ENCODE measurements at places on chromosomes 11 and 22.
A peak's percentile ranks its signal among the peaks of the same experiment; 100 is the strongest.

DNA sequence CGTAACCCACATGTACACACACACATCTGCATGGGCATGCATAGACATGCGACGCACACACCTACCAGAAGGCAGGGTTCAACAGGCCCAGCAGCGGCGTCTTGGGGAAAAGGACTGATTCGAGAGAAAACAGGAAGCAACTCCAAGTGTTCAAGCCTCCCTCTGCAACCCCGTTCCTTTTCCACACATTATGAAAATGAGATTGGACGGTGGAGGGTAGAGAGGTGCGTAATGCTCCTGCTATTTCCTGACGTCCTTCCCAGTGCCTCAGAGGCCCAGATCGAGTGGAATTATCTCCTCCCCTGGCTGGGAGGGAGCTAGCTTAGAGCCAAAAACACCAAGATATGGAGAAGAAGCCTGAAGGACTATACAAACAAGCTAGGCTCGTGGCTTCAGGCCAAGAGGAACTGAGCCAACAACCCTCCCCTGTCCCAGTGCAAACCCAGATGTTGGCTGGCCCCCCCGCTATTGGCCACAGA lies 289.2 kb downstream of the MN1 start:
- DNase-seq, result no peak

DNA sequence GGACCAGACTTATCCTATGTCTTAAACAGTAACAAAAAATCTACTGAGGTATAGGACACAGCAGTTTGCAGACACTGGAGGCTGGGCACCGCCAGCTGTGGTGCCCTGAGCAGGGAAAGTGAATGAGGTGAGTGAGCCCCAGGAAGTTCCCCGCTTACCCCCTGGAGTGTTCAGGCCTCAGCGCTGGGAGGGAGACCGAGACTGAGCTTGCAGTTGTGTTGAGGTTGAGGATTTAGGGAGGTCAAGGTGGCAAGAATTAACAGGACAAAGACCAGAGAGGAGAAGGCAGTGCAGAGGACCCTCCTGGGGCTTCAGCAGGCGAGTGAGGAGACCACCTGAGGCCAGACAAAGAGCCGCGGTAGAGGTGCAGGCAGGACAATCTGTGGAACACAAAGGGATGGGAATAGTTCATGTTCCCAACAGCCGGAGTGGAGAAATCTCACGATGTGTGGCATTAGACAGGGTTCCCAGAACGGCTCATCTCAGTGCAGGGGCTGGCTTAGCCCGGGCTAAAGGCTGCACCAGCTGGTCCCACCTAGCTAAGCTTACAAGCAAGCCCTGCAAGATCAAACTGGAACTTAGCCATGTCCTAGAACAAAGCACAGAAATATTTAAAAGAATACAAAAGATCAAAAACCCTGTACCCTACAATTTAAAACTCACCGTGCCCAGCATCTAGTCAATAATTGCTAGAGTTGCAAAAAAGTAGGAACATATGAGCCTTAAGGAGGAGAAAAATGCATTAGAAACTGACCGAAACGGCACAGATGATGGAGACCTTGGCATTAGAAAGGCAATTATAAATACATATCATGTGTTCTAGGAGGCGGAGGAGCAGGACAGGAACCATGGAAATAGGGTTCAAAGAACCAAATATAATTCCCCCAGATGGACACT lies 47.4 kb upstream of the PITPNB start:
- DNase-seq, result no peak

GRCh38 chr11:4916581-4916980 lies 2.6 kb downstream of the OR51G2 start:
- DNase-seq, result no peak

DNA sequence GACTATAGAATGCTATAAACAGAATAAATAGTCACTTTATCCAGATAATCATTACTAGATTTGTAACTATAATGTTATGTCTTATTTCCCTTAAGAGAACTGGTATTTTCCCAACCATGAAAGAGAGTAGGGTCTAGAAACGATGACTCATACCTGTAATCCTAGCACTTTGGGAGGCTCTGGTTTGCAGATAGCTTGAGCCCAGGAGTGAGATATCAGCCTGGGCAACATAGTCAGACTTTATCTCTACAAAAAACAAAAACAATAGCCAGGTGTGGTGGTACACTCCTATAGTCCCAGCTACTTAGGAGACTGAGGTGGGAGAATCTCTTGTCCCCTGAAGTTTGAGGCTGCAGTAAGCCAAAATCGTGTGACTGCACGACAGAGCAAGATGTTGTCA lies 30.9 kb downstream of the OR52A5 start:
- no peak for DNase-seq

DNA sequence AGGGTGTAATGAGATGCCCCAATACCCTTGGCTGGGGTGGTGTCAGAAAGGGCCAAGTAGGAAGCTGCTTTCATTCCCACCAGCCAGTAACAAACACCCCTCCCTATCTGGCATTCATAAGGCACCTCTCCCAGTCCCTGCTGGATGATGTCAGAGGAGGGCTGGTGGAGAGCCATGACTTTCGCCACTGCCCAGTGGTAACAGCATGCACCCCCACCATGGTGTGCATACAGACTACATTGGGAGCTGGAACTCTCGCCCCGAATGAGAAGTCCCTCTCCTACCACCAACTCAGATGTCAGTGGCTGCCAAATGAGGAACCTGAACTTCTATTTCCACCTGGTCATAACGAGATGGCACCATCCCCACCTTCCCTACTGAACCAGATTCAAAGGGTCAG lies 73.3 kb downstream of the SGSM3 start:
- DNase-seq, result no peak

GRCh38 chr22:49405590-49405989 lies 422.1 kb downstream of the BRD1 start:
- DNase-seq, result no peak

- DNase-seq, result no peak
These were observed 74.0 kb upstream of the CLDN5 start for GRCh38 chr22:19598054-19598855.

- DNase-seq, result peak; percentile 38
These were observed 99.7 kb upstream of the IGLL5 start for GRCh38 chr22:22787786-22788459.

- no peak for DNase-seq
These were observed 11.4 kb downstream of the CTSC start for GRCh38 chr11:88326099-88326498.

- DNase-seq, result no peak
These were observed 46.5 kb upstream of the THY1 start for GRCh38 chr11:119469506-119469905.

- DNase-seq, result no peak
These were observed 75.0 kb downstream of the NFAM1 start for GRCh38 chr22:42357221-42357620.

- peak; percentile 0 for DNase-seq
These were observed 673.1 kb downstream of the KCNA4 start for GRCh38 chr11:29343465-29344333.

DNA sequence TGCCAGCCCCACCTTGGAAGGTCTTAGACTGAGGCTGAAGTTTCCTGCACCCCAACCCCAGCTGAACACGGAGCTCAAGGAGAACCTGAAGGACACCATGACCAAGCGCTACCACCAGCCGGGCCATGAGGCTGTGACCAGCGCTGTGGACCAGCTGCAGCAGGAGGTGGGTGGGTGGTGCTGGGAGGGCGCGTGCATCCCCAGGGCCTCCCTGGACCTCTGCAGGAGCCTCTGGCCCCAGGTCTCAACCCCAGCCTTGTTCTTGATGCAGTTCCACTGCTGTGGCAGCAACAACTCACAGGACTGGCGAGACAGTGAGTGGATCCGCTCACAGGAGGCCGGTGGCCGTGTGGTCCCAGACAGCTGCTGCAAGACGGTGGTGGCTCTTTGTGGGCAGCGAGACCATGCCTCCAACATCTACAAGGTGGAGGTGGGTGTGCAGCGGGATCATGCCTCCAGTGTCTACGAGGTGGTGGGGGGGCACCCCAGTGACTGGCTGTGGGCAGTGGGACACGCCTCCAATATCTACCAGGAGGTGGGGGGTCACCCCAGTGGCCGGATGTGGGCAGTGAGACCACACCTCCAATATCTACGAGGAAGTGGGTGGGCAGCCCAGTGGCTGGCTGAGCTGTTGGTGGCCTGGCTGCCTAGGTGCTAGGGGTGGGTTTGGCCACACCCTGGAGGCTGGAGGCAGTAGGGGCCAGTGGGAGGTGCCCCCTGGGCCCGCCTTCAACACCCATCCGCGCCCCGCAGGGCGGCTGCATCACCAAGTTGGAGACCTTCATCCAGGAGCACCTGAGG lies 4.6 kb downstream of the CD151 start:
- DNase-seq, result no peak

- no peak for DNase-seq
These were observed 14.9 kb downstream of the DSCAML1 start for GRCh38 chr11:117782101-117782500.

GRCh38 chr22:36767035-36767775 lies 8.7 kb downstream of the IFT27 start:
- DNase-seq, result no peak

- no peak for DNase-seq
These were observed 5.3 kb downstream of the ALDH3B1 start for GRCh38 chr11:68015467-68015866.

GRCh38 chr22:38115423-38116205 lies 5.1 kb upstream of the BAIAP2L2 start:
- no peak for DNase-seq

DNA sequence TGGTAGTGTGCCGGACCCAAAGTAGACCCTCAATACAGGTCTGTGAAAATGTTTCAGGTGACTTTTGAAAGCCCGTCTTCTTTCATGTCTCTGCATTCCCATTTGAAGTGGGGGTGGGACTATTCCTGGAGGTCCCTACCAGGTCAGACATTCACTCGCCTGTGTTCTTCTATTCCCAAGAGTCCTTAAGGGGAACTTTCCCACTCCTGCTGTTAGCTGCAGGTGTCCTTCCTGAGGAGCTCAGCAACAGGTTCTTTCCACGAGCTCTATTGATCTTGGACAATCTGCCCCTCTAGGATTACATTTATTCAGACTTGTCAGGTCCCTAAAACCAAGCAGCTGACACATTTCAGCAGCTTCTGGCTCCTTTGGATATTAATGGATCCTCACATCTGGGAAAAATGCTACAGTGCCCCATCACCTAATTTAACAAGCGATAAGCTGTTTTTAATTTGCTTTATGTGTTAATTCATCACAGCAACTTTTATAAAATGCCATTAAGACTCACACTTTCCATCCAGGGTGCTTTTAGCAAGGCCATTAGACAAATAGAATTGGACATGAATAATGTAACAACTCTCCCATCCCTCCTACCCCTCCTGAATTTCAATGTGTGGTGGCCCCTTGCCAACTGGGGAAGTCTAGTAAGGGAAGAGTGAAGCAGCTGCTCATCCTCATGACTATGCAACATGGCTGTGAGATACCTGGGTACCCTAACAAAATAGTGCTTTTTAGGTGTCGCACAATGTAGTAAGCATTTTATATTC lies 259.5 kb upstream of the CCDC90B start:
- DNase-seq, result no peak

DNA sequence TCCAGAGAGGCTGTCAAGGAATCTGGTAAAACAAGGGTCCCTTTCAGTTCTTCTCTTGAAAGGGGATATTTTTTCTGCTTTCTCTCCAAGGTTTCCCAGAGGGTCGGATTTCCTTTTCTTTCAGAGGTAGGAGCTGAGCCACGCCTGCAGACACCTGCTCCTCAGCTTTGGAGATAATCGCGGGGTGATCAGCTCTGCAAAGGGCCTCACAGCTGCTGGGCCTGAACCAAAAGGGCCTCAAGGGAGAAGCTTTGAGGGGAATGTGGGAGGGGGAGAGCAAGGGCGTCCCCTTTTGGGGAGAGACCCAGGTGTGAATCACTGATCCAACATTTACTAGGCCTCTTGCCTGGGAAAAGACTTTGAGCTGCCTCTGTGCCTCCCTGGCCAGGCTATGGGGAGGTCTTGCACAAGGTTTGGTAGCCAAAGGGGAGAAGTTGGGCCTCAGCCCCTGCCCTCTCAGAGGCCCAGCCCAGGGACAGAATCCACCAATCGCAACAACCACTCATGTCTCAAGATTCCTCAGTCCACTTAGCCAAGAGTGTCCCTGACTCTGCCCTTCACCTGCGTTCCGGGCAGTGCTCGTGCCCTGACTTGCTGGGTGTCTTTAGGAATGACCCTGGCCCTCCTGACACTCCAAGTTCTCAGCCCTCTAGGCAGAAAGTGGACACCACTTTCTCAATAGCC lies 14.0 kb upstream of the TP53I11 start:
- DNase-seq, result no peak

DNA sequence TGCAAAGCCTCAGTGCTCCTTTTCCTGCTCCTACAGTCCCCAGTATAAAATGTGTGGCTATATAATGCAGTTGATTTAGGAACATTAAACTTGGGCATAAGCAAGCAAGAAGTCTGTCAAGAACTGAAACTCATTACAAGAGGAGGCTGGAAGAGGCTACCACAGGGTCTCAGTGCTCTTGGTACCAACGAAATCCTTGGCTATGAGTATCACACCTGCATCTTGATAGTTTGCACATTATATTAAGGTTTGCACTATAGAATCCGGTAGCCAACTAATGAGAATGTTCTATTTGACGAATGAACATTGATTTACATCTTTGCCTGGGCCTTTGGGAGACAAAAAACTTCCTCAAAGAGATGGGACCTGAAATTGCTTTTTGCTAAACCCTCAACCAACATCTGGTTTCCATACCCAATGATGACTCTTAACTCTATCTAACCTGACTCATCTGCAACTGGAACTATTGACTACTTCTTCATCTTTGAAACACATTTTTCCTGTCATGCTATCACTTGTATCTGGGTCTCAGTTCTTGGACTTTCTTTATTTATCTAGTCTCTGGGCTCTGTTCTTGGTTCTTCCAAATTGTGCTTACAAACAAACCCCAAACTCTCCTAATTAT lies 207.2 kb upstream of the CTSC start:
- DNase-seq, result no peak

GRCh38 chr11:38900211-38900610 lies 2302.2 kb upstream of the RAG2 start:
- DNase-seq, result no peak

- peak; percentile 21 for DNase-seq
These were observed 6.2 kb downstream of the TBX1 start for GRCh38 chr22:19766511-19767426.

DNA sequence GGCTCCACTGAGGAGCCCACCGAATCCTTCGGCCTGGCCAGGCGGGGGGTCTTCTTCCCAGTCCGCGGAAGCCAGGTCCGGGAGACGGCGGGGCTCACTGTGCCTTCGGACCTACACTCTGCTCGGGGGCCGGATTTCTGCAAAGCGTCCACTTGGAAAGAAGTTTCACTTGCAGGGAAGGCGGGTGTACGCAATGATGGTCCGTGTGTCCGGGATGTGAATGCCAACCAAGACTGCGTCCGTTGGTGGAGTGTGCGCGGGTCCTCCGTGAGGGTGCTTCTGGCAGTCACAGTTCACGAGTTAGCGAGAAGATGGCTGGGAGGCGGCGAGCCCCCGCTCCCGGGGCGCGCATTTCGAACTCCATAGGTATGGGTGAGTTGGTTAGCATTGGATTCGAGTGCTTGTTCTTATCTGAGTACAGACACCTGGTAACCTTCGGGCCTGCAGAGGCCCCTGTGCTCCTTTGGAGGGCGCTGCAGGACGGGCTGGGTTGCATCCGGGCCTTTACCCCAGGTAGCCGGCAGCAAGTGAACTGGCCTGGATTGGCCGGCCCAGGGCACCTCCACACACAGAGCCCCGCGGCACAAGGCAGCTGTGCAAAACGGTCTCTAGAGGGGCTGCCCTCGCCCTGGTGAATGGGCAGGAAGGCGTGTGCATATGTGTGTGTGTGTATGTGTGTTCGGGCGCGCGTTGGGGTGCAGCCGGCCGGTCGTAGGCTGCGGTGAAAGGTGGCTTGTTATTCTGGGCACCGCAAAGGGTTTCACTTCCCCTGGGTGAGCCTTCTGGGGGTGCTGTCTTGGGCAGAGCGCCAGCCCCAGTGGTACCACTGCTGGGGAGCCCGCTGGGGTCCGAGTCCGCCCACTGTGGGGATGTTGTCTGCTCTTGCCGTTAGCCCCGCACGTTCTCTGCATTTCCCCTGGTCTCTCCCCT lies 13.3 kb upstream of the CYP2R1 start:
- peak; percentile 32 for DNase-seq
